ENCODE measurements at places on chromosomes 5 and 9.

- DNase-seq, result no peak
These were observed 6.7 kb upstream of the PHF2 start for GRCh38 chr9:93569621-93570174.

- DNase-seq, result no peak
These were observed 296 bp downstream of the ZSWIM6 start for GRCh38 chr5:61332358-61332749.

DNA sequence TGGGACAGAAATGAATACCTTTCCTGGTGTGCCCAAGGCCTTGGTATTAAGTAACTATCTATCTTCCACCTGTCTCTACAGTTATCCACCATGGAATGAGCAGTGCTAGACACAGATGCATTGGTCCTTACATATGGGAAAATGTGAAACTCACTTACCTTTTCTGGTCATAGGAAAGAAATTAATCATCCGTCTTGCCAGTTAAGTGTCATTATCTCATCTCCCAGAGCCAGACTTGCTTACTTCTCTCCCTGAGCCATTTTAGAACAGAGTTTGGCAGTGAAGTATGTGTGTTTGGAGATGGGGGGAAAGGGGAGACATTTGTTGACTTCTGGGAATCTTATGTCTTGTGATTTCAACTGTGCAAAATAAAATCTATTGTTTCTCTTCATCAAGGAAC lies 1211.0 kb upstream of the CDH6 start:
- no peak for DNase-seq

DNA sequence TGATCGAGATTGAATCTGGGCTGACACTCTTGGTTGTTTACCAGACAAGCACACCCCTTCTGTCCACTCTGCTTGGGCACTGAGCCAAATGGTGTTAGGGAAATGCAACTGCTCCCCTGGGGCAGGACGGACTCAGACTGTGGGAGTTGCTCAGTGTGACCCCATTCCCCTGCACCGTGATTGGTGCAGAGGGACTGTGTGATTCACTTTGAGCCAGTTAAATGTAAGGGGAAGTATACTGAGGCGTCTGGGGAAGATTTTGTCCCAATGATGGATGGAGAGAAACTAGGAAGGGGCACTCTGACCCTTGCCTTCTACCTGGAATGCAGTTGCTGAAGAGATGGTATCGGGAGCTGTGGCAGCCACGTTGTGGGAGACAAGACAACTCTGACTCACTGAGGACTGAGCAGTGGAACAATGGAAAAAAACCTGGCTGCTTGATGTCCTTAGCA lies 196.0 kb upstream of the ANKRD55 start:
- no peak for DNase-seq

- DNase-seq, result no peak
These were observed 60.5 kb downstream of the DAP start for GRCh38 chr5:10700516-10700915.

- no peak for DNase-seq
These were observed 169.3 kb downstream of the DCP2 start for GRCh38 chr5:113145757-113146387.

GRCh38 chr5:112935675-112936074 lies 13.6 kb upstream of the REEP5 start:
- no peak for DNase-seq

- DNase-seq, result no peak
These were observed 265.3 kb downstream of the ENC1 start for GRCh38 chr5:74375271-74375670.

DNA sequence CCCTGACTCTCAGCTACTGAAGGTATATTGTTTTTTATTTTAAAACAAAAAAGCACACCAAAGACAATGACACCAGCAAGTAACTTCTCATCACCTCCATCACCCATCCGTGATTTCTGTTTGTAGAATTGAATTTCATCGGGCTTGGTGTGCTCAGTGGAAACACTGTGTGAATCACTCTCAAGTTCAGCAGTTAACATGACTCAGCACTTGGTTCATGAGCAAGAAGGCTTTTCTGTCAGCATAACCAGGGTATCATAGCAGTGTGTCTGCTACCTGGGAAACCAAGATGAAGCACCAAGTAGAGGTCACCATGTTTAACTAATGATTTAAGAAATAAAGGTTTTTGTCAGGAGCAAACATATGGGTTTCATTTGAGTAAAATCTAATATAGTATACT lies 123.7 kb downstream of the INSYN2B start:
- DNase-seq, result no peak

GRCh38 chr9:33159777-33160127 lies 7.4 kb downstream of the B4GALT1 start:
- peak; percentile 39 for DNase-seq

DNA sequence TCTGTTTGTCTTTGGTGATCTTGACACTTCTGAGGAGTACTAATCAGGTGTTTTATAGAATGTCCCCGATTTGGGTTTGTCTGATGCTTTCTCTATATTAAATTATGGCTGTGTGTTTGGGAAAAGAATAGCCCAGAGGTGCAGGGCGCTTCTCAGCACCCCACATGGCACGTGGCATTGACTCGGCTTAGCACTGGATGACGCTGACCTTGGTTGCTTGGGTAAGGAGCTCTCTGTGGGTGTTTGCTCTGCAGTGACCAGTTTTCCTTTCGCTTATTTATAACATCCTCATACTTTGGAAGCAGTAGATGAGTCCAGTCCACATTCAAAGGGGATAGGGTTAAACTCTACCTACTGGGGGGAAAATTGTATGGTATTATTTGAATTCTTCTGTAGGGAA lies 12.5 kb upstream of the FAM120AOS start:
- DNase-seq, result no peak

GRCh38 chr5:14331386-14331781 lies 188.2 kb downstream of the TRIO start:
- no peak for DNase-seq

- DNase-seq, result peak; percentile 5
These were observed 46.6 kb downstream of the CYFIP2 start for GRCh38 chr5:157312492-157312891.

GRCh38 chr9:128802482-128802881 lies 15.4 kb downstream of the TBC1D13 start:
- no peak for DNase-seq

DNA sequence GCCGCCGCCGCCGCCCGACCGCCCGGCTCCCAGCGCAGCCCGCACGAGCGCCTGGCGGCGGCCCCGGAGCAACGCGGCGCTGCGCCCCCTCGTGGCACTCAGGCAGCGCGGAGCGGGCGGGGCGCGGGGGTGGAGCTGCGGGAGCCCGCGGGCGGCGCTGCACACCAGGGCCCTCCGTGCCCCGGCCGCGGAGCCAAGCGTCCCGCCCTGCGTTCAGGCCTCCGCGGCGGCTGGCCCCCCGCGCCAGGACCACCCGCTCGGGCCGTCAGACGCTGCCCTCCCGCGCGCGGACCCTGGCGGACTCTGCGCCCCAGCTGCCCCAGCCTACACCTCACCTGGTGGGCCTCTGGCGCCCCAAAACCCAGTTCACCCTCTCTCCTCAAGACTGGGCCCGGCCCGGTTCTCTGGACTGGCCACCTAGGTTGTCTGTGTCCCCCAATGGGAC lies at the start of gene RASGEF1C:
Gene RASGEF1C (minus strand): TSS at position 75 of the 445 bp plus-strand sequence. CDS start 71,159 bp downstream, outside the sequence.
- peak; percentile 54 for DNase-seq

DNA sequence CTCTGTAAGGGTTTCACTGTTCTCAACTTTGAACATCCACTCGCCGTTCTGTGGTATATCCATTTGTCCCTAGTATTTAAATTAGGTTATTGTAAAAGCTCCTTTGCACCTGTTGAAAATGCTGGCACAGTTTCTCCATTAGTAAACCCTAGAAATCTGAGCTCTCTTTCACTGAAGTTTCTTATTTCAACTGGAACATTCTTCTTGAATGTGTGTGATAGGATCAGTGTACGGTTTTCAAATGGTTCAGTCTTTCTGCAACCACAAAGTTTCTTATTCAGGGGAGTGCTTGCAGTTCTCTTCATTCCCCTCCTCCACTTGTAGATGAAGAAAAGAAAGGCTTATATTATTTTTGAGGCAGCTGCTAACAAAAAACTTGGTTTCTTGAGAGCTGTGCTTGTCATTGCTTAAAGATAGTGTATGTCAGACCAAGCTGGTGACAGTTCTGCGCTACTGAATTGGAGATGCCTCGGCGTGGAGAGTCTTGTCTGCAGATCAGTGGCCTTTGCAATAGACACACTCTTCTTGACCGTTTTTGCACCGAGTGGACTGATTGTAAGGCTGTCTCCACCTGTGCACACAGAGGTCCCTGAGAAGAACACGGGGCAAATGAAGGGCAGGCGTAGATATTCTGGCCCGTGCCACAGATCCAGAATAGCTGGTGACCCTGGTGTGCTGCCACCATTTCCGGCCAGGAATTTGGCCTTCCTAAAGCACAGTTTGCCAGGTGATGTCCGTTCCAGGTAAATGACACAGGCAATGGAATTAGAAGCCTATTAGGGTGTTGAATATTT lies 102.2 kb downstream of the TRIO start:
- DNase-seq, result no peak

DNA sequence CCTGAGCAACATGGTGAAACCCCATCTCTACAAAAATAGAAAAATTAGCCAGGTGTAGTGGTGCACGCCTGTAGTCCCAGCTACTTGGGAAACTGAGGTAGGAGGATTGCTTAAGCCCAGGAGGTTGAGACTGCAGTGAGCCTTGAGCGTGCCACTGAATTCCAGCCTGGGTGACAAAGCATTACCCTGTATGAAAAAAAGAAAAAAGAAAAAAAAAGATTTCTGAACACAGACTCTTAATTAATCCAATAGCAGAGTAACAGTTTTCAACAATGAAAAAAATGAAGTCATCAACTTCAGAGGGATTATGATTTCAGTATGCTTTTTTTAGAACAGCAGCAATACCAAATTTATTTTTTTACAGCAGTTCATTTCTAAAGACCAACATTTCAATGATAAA lies 118.8 kb upstream of the TNPO1 start:
- peak; percentile 7 for DNase-seq

DNA sequence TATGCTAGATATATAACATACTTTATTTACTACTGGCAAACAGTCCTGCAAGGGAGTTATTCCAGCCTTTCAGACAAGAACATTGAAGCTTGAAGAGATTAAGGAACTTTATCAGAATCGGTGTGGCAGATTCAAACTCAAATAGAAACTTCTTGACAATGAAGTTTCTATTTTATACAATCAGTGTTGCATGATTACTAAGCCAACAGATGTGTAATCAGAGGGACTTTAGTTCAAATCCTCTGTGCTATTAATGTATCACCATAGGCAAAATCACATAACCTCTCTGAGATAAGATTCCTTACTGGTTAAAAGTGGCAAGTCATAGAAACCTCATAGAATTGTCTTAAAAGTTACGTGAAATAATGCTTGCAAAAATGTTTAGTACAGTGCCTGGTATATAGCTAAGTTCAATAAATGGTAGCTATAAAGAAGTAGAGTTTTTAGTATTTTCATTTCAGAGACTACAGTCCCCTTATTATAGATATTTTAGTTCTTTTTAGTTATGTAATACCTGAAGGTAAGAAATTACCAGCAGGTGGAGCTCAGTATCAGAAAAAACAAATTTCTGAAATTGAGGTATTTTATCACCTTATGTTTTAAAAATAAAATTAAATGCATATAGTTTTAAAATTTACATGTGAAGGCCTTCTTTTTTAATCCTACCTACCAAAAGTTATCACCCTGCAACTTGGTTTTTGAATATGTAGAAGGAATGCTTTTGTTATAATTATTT lies 172.1 kb downstream of the FER start:
- DNase-seq, result no peak

GRCh38 chr5:125450771-125451170 lies 704.3 kb upstream of the ZNF608 start:
- DNase-seq, result no peak

DNA sequence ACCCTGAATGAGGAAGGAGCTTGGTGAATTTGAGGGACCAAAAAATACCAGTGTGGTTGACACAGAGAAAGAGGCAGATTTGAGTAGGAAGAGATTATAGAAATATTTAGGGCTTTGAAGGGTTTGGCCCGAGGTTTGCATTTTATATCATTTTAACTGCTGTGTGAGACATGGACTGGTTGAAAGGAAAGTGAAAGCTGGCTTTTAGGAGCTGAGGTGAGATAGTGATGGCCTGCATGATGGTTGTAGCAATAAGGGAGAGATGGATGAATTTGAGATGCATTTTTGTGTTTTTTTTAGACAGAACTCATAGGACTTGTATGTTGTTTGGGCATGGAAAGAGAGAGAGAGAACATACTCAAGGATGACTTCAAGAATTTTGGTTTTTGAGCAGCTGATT lies 21.7 kb downstream of the FER start:
- no peak for DNase-seq

DNA sequence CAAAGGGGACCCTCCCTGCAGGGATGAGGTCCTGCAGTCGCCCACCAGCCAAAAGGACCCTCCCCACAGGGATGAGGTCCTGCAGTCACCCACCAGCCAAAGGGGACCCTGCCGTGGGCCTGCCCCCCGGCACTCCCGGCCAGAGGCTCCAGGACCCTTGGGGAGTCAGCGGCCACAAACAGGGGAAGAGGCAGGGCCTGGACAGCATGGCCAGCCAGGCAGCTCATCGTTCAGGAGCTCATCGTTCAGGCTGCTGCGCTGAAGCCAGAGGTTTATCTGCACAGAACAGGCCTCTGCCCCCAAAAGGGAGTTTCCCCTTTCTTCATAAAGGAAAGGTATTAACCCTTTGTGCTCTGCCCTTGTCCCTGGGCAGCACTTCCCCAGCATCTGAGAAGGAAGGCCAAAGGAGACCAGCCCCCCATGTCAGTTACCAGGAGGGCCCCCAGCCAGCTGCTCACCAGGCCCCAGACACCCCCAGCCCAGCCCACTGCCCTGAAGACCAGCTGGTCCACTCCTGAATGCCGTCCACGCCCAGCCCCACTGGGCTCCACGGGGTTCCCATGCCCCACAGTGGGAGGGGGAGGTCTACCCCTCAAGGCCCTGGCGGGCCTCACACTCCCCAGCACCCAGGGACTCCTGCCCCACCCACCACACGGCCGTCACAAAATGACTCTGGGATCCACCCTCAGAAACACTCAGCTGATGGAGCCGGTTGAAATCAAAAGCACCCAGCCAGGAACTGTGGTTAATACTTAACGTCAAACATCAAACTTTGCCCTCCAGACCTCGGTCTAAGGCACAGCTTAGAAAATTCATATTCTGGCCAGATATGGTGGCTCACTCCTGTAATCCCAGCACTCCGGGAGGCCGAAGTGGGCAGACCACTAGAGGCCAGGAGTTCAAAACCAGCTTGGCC lies 6.3 kb downstream of the SLC12A7 start:
- DNase-seq, result no peak

- DNase-seq, result no peak
These were observed 74.3 kb downstream of the SMIM15 start for GRCh38 chr5:61087921-61088320.
